ENCODE measurements at places on chromosomes 5 and 9.

- DNase-seq = no peak
Measured at GRCh38 chr5:92518318-92518904, 1062.6 kb downstream of the NR2F1-AS1 start.

GRCh38 chr5:142248853-142249462, 75.9 kb downstream of the SPRY4 start:
- DNase-seq = no peak

GRCh38 chr9:77014597-77015263, 4.7 kb upstream of the FOXB2 start:
- DNase-seq = no peak

DNA sequence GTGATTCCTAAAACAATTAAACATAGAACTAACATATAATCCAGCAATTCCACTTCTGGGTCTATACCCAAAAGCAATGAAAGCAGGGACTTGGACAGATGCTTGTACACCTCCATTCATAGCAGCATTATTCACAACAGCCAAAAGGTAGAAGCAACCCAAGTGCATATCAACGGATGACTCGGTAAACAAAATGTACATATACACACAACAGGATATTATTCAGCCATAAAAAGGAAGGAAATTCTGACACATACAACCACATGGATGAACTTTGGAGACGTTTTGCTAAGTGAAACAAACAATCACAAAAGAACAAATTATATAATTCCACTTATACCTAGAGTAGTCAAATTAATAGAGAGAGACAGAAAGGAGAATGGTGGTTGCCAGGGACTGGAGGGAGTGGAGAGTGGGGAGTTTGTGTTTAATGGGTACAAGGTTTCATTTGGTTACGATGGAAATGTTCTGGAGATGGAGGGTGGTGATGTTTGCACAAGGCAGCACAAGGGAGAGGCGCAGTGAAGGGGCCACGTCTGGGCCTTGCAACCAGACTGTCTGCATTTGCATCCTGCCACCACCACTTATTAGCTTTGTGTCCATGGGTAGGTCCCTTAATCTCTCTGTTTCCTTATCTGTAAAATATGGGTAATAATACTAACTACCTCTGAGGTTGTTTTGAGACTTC, 36.3 kb upstream of the RLN1 start:
- no peak for DNase-seq

DNA sequence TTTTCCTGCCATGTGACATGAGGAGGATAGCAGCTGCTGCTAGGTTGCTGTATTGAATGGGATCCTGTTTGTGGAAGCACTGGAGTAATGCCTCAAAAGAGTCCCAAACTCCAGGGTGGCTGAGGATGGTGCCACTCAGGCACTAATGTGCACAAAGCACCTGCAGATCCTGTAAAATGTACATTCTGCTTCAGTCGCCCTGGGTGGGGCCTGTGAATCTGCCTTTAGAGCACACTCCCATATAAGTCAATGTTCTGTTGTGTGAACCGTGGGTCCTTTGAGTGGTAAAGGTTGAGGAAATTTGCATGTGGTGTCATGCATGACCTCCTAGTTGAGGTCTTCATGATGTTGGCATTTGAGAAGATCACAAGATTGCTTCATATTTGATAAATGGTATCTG, 31.6 kb upstream of the ANKRD18A start:
- DNase-seq = no peak

DNA sequence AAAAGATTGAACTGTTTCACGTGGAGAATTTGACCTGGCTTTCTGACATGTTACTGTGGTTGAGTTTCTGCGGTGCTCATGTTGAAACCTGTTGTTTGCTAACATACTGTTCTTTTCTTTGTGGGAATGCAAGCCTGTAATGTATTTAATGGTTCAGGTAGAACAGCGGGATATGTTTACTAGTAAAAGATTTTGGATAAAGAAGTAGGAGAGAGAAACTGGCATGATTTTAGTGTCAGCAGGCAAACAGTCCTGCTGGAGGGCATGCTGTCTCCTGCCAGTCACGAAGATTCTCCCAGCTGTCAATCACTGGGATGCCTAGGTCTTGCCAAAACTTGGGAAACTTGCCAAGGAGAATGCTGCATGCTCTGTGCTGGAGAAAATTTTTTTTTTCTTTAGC, 263.5 kb downstream of the TAF11L14 start:
- DNase-seq = no peak

GRCh38 chr5:173793648-173794548, 94.3 kb upstream of the CPEB4 start:
- DNase-seq = no peak

- no peak for DNase-seq
Measured at GRCh38 chr5:107669096-107670031, 1.4 kb downstream of the EFNA5 start.

GRCh38 chr5:29089591-29090130, 2051.3 kb upstream of the CDH9 start:
- DNase-seq = no peak

- DNase-seq = no peak
Measured at GRCh38 chr5:167528651-167529050, 762.8 kb upstream of the WWC1 start.

All from cortex of kidney (tissue), 1 donor.